ENCODE measurements at places on chromosomes 5 and 9. TPM values are rescaled to one million over a fixed set of nuclear protein-coding genes. Genes with fewer than 3 reads are reported as not detected.

The PCDHA13 gene
- polyA plus RNA-seq = not detected

The HNRNPA0 gene
- 17.3 TPM for polyA plus RNA-seq

The PDLIM4 gene
- polyA plus RNA-seq = not detected

The RAD50 gene
- 10.8 TPM for polyA plus RNA-seq

The BAAT gene
- polyA plus RNA-seq = not detected

The OR5C1 gene
- not detected for polyA plus RNA-seq

The TRIP13 gene
- polyA plus RNA-seq = 1.4 TPM

The BARHL1 gene
- not detected for polyA plus RNA-seq

The REXO4 gene
- 13.1 TPM for polyA plus RNA-seq

The KIF20A gene
- 0.60 TPM for polyA plus RNA-seq

The GARNL3 gene
- polyA plus RNA-seq = not detected

The ABO gene
- polyA plus RNA-seq = not detected

The AGXT2 gene
- polyA plus RNA-seq = not detected

The CBY3 gene
- not detected for polyA plus RNA-seq

The CARD9 gene
- 0.23 TPM for polyA plus RNA-seq

The FGF10 gene
- not detected for polyA plus RNA-seq

The CMYA5 gene
- not detected for polyA plus RNA-seq

The SPATA31A7 gene
- polyA plus RNA-seq = not detected

The SQSTM1 gene
- 219 TPM for polyA plus RNA-seq

The KLHL3 gene
- polyA plus RNA-seq = 4.9 TPM

The FSTL4 gene
- polyA plus RNA-seq = not detected

The ELOVL7 gene
- not detected for polyA plus RNA-seq

The IFNB1 gene
- polyA plus RNA-seq = not detected

The C1QTNF3 gene
- polyA plus RNA-seq = not detected

The UTP15 gene
- 7.9 TPM for polyA plus RNA-seq

The ESM1 gene
- not detected for polyA plus RNA-seq

The ANAPC2 gene
- 7.5 TPM for polyA plus RNA-seq

The KCNN2 gene
- not detected for polyA plus RNA-seq

The FBXW11 gene
- polyA plus RNA-seq = 25.8 TPM

The ZBTB6 gene
- 0.87 TPM for polyA plus RNA-seq

The GRAMD2B gene
- 7.8 TPM for polyA plus RNA-seq

The NR5A1 gene
- not detected for polyA plus RNA-seq

The TNFSF8 gene
- polyA plus RNA-seq = 78.1 TPM

The PCDHB5 gene
- polyA plus RNA-seq = not detected

The FGD3 gene
- 76.4 TPM for polyA plus RNA-seq

The LHX3 gene
- not detected for polyA plus RNA-seq

The CD274 gene
- 0.72 TPM for polyA plus RNA-seq
